ENCODE measurements at places on chromosomes 3 and 15.

GRCh38 chr3:146172586-146172985 lies 11.6 kb upstream of the PLOD2 start:
- DNase-seq, result no peak

GRCh38 chr3:147729641-147730040 lies 320.5 kb downstream of the ZIC1 start:
- no peak for DNase-seq

DNA sequence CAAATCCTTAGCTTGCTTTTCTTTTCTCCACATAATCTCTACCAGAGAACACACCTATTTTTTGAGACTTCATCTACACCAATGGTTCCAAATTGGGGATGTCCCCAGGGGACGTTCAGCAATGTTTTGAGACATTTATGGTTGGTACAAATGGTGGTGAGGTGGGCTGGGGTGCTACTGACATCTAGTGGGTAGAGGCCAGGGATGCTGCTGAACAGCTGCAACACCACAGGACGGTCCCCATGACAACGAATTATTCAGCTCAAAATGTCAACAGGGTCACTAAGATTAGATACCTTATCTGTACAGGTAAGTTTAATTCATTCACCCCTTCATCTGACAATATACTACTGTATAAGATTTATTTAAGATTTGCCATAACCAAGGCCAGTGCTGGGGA lies 14.4 kb downstream of the GK5 start:
- DNase-seq, result no peak

- no peak for DNase-seq
These were observed 1.4 kb downstream of the MAPK6 start for GRCh38 chr15:52020221-52021085.

DNA sequence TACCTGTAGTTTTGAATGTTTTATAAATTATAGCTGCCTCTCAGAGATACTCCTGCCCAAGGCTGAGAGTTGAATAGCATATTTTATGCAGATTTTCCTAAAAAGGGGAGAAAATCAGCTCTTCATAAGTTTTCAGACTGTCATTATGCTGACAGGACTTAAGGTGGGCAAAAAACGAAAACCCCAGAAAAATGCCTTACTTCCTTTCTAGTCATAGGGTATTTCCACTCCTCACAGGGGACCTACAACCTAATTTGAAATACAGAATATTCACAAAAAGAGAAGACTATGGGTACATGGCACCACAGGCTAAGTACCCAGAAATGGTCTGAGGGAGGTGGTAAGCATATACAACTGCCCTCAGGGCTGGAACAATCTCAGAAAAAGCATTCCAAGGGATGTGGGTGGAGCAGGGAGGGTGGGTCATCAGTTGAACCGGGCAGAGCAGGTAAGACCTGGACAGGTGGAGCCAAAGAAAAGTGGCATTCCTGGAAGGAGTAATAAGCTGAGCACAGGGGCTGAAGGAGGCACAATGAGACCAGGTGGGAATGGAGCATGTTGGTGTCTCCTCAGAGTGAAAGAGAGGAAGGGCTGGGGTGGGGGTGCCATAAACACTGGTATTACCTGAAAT lies 10.6 kb upstream of the OXSR1 start:
- DNase-seq, result no peak

- no peak for DNase-seq
These were observed 153.6 kb downstream of the TMEM108 start for GRCh38 chr3:133191818-133192217.

- DNase-seq, result no peak
These were observed 21.9 kb downstream of the CDV3 start for GRCh38 chr3:133595341-133595740.

DNA sequence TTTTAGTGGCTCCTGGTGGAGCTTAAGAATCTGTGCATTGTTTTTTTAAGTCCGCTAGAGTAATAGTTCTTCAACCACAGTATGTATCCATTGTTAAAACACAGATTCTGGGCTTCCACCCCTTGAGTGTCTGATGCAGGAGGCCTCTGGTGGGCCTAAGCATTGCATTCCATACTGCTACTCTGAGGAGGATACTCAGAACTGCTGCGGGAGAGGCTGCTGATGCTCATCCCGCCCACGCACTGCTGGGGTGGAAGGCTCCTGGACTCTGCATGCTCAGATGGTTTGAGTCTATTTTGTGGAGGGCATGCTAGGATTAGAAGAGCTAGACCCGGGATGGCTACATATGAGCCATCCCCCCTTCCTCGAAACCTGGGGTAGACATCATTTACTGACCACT lies 74.4 kb downstream of the THSD4 start:
- DNase-seq, result no peak

DNA sequence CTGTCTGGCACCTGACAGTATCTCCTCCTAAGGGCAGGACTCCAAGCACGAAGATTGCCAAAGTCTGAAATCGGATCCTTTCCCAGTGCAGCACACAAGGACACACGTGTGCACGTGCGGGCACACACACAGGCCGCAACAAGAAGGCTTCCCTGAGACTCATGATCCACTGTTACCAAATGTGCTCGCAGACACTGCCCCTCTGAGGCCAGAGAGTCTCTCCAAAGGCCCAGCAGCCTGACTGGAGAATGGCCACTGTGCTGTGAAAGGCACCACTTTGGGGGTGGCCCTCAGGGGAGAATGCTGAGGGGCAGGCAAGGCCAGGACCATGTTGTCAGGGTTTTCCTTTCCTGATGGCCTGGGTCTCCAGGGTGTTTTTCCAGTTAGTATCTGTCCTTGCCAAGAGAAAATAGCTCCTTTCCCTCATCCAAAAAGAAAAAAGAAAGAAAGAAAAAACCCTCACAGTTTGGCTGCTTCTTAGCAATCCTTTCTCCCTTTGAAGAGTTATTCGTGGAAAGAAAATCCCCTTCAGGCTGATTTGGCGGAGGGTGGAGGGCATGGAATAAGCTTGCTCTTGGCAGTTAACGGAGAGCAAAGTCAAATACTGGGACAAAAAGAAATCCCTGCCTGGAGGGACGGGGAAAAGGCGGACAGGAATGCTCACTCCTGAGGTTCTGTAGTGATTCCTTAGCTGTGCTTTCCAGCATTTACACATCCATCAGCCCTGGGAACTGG lies 112.2 kb upstream of the ETV5 start:
- no peak for DNase-seq

DNA sequence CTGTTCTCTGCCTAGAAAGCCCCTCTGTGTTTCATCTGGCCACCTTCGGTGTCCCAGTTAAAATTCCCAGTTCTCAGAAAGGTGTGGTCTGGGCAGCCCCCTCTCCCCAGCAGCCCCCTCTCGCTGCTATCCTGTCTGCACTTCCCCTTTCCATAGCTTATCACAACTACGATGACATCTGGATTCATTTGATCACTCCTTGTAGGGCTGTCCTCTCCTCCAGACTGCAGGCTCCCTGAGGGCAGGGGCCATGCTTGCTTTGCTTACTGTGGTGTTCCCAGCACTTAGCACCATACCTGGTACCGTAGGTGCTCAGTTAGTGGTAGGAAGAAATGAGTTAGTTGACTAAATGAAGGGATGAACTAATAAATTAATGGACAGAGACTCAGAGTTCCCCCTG lies 26.3 kb upstream of the GOLGA6C start:
- no peak for DNase-seq

DNA sequence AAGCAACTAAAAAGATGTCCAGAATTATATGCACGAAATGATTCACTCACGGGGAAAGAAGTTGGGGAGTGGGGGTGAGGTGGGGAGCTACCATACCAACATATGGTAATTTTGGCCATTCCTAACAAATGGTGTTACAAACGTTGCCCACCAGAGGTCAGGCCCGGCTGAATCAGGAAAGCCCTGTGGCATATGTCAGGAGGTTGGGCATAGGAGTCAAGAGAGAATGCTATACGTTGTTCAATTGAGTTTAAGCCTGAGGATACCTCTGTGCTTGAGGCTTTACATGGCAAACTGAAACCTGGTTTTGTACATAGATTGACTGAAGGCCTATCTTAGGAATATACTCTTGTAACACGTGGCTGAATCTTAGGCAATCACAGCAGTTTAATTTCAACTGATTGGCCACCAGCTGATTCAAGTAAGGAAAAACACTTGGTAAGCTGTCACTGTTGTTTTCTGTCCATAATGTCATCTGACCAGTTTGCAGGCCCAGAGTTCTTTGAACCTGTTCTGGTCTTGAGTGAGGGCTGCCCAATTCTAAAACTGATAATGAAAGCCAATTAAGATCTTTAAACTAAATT lies 23.4 kb upstream of the SLC2A2 start:
- DNase-seq, result no peak

DNA sequence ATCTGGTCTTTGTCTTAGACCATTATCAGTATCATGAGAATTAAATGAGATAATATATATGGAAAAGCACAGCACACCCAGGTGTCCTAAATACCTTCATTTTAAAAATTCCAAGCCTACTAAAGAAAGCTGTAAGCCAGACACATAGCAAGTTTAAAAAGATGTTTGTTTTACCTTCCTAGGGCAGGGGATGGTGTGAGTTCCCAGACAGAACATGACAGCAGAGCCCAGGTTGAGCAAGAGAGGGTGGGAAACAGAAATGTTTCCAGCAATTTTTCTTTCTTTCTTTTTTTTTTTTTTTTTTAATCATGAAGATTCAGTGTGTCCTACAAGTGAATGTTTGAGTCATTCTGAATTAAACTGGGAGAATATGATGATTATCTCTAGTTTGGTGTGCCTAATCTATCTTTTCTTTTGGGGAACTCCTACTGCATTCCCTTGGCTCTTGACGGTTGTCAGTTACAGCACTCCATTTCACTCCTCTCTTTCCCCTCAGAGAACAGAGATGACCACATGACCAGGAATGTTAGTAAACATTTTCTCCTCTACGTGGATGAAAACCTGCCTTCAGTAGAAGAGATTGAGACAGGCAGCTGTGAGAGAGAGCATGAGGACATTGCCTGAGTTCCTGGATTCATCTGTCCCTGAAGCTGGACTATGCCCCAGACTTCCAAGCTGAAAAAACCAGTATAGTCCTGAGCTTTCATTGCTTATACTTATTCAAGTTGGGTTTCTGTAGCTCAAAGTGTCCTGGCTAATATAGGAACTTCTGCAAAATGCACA lies 54.5 kb upstream of the ARL14 start:
- DNase-seq, result no peak

DNA sequence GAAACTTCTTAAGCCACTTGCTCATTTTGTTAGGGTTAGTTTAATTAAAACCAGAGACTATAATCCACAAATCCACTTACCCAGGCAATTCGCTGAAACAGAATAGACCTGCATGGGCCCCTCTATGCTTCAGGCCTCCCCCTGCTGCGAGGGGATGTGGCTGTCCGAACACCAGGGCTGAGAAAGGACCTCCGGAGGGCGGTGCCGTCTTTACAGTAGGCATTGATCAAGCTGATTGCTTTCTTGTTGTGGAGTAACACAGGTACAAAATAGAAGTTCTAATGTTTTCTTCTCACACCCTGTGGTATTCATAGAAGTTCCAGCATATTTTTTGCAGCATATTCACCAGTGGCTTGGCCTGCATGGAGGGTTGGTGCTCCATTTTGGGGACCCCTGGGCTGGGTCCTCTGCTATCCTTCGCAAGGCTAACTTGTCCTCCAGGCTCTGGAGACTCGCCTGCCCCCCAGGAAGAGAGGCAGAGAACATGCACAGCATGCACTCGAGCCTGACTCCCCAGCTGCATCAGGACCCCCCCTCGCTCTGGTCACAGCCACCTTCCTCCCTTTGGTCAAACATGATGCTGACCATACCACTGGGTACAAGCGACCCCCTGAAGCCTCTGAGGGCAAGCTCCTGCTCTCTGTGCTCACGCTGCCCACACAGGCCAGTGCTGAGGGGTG lies 55.3 kb downstream of the TPRA1 start:
- DNase-seq, result no peak

- no peak for DNase-seq
These were observed 8.8 kb downstream of the CCNL1 start for GRCh38 chr3:157151151-157151550.

DNA sequence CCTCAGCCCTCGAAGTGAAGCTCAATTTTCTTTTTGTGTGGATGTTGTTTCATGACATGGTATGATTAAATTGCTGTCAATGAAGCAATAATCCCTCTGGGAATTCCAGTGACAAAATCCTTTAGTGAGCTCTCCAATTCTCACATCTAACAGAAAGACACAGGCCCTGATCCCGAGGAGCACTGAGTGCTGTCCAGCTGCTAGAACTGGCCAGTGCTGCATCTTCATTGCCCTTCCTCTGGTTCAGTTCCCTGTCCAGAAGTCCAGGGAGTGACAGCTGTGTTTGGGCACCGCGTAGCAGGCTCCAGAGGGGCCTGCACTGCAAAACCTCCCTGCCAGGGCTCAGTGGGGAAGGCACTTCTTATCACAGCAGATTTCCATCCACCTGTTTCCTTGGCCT lies 516.8 kb upstream of the ATP11B start:
- DNase-seq, result no peak

DNA sequence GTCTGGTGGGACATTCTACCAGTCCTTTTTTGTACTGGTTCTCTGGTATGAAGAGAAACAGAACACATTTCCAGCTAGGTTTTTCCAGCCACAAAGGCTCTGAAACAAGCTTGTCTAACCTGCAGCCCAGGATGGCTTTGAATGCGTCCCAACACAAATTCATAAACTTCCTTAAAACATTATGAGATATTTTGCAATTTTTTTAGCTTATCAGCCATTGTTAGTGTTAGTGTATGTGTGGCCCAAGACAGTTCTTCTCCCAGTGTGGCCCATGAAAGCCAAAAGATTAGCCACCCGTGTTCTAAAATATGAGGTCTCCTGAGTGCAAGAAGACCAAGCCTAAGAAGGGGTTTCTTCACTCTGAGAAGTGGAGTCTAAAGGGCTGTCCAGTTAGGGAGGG lies 18.4 kb upstream of the TIMP4 start:
- DNase-seq, result no peak

GRCh38 chr3:186700267-186700666 lies 16.9 kb upstream of the KNG1 start:
- no peak for DNase-seq

DNA sequence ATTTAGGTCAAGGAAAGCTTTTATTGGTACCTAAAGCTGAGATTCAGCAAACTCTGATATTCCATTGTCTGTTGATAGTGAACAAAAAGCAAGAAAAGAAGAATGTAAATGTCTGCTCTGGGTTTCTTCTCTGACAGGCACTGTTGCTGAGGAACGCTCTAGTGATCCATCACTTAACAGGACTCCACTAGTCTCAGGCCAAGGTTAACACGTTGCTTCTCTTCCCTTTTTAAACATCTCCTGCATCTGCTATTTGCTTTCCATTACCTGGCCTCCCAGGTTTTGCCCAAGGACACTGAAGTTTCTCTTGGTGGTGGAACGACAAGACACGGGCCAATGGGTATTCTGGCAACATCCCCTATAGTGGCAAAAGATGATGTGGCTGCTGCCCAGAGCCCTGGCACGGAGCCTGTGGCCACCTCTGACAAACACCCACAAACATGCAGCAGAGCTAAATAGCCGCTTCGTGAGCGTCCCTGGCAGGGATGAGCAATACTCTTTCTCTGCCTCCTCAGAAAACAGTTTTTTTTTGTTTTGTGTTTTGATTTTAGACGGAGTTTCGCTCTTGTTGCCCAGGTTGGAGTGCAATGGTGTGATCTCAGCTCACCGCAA lies 97.8 kb upstream of the AKAP13 start:
- DNase-seq, result no peak

DNA sequence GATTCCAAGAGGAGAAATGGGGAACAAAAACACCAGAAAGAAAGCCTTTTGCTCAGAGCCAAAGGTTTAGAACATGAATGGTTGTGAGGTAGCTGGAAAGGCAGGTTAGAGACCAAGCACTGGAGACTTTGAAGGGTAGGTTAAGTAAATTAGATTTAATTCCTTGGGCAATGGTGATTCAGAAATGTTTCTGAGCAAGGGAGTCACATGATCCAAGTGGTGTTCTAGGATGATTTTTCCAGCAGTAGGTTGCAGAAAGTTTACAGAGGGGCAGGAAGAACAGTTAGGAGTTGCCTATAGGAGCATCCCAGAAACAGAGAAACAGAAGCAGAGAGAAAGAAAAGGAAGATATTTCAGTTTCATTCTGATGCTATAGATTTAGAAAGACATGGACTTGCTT lies 139.8 kb downstream of the WDR76 start:
- DNase-seq, result no peak
